ENCODE measurements at places on chromosomes 12 and 14. TPM values are rescaled to one million over a fixed set of nuclear protein-coding genes. Genes with fewer than 3 reads are reported as not detected.

DNA sequence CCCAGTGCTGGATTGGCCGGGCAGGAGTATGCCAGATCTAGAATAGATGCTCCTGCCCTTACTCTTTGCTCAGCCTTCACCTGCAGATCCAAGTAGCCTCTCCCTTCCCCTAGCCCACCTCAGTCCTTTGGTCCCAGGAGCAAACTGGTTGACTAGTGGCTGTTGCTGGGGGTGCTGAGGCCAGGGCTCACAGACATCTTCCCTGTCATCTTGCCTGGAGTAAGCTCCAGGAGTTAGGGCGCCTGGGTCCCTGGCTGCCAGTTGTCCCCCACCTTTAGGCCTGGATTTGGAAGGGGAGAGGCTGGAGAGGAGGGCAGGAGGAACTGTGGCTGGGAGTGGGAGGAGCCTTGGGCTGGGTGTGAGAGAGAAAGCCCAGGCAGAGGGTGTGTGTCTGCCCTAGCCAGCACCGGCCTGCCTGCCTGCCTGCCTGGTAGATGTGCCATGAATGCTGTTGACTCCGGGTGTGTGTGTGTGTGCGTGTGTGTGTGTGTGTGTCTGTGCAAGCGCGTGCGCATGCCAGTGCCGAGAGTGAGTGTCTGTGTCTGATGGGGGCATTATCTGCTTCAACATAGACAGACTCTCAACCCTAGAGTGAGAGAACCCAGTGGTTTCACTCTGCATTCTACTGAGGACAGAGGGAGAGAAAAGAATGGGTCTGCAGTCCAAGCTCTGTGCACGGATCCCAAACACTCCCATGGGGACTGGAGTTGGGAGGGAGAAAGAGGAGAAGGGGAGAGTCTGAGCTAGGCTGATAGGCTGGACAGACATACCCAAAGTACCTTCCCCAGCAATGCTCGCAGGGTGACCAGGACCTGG lies 845 bp upstream of the RARG start:
- no peaks in the 10 kb centered on the region for H3K36me3 ChIP-seq
- peak overlapping the region; percentile 56 for H3K4me3 ChIP-seq
- no peaks in the 10 kb centered on the region for H3K27me3 ChIP-seq
- H3K4me1 ChIP-seq: peaks cover 18% of the 10 kb centered on the region
- no peak overlapping the region for H3K27ac ChIP-seq

DNA sequence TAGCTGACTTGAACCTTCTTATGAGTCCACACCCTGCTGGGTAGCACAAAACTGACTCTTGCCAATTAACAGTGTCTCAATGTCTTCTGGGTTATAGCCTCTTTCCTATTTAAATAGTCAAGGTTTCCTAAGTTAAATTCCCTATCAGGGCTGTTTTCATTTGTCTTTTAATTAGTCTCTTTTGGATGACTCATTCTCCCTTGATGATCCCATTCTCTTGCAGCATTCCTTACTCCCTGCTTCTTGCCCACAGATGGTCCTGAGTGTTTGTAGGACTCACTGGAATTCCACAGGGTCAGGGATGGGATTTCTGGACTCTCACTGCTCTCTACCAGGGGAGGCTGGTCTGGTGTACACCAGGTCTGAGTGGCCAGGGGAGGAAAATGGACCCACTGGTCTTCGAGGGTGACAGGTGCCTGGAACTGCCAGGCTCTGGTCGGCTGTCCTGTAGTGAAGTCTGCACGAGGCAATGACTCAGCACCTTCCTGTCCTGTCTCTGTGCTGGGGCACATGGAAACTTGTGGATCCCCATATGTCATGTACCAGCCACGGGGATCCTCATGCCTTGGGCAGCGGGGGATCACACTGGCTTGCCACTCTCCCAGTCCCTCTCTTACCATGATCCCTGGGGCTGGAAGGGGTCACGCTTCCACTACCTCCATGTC lies 236.5 kb upstream of the PELI2 start:
- H3K4me1 ChIP-seq: no peaks in the 10 kb centered on the region
- H3K27me3 ChIP-seq: no peaks in the 10 kb centered on the region
- no peak for DNase-seq
- no peak overlapping the region for H3K27ac ChIP-seq

The AGAP2 gene
- 12.0 TPM for total RNA-seq

GRCh38 chr12:76707772-76708171 lies 56.1 kb upstream of the ZDHHC17 start:
- H3K27me3 ChIP-seq: no peaks in the 10 kb centered on the region
- no peak overlapping the region for H3K4me3 ChIP-seq
- H3K4me1 ChIP-seq: peaks cover 4% of the 10 kb centered on the region
- no peak for DNase-seq
- no peaks in the 10 kb centered on the region for H3K36me3 ChIP-seq

DNA sequence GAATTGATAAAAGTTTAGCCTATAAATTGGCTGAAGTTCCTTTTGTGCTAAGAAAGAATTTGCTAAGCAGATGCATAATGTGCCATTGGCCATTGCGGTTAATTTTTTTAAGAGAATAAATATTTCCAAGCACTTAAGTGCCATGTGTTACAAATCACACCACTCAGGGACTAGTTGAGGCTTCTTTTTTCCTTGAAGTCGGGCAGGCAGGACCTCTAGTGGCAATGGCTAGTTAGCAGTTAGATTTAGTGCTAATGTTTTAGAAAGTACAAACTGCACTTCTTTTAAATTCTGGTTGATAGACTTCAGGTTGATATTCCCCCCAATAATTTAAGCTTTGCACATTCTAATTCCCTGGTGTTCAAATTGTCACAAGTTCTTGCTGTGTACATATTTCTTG lies 294.3 kb downstream of the APAF1 start:
- no peaks in the 10 kb centered on the region for H3K27me3 ChIP-seq
- no peak overlapping the region for H3K4me3 ChIP-seq
- DNase-seq: peak; percentile 69
- no peaks in the 10 kb centered on the region for H3K4me1 ChIP-seq
- no peaks in the 10 kb centered on the region for H3K36me3 ChIP-seq

GRCh38 chr14:57512220-57512619 lies 18.6 kb upstream of the CCDC198 start:
- no peaks in the 10 kb centered on the region for H3K4me1 ChIP-seq
- no peak overlapping the region for H3K4me3 ChIP-seq
- no peaks in the 10 kb centered on the region for H3K36me3 ChIP-seq
- H3K27ac ChIP-seq: no peak overlapping the region

Data from Karpas-422 (cell line).